Vagina (tissue), 2 donors: ENCODE measurements at places on chromosomes 1 and 21.

GRCh38 chr21:45764792-45765191 lies 121.3 kb downstream of the PCBP3 start:
- DNase-seq = no peak

DNA sequence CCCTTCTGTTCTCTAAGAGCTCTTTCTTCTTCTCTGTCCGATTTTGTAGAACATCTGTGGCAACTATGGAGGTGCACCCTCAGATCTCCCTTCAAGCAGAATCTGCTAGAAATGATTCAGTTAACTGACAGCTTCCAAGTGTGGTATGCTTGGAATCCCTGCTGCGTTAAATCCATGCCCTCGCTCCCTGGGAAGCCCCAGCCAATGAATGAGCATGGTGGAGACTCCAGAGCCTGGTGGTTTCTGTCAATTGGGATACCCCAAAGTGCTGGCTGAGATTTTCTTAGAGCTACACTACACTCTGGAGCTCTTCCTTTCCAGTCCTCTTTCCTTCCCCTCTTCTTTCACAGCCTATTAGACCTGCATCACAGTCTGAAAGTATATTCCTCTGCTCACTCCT lies 116.3 kb upstream of the C1orf21 start:
- DNase-seq = no peak

- DNase-seq = no peak
These were observed 188.2 kb downstream of the AMY1C start for GRCh38 chr1:103937763-103938357.

- no peak for DNase-seq
These were observed 4.1 kb upstream of the PTPN7 start for GRCh38 chr1:202164271-202165037.

GRCh38 chr21:31348188-31348587 lies 4.1 kb upstream of the TIAM1 start:
- DNase-seq = no peak

GRCh38 chr1:56063461-56063860 lies 515.9 kb downstream of the PLPP3 start:
- DNase-seq = no peak

- no peak for DNase-seq
These were observed 73.3 kb downstream of the IFI44 start for GRCh38 chr1:78722947-78723346.

DNA sequence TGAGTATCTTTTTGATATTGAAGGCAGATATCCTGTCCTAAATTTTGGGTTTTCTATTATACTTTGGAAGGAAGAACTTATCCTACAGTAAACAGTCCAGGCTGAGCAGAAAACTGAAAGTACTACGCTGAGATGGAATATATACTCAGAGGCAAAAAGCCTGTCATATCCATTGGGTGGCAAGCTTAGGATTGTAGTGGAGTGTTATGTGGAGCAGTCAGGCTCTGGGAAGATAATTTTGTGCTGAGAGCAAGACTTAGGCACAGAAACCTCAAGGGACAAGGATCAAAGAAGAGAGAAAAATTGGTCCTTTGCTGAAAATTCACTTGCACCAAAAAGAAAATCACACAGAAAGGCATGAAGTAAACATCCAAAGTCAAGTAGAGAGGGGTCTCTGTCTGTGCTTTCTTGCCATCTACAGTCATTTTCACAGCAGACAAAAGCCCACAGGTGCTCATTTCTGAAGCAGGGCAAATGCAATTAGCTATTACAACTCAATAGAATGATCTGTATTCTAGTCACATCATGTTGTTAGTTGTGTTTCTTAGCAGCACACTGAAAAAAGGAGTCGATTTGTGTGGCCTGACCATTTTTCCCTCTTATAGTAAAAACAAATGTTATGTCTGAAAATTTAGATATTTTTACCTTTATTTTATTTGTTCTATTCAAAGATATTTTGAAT lies 38.5 kb downstream of the CRB1 start:
- no peak for DNase-seq

- DNase-seq = no peak
These were observed 28.4 kb downstream of the JUN start for GRCh38 chr1:58755468-58755872.

- no peak for DNase-seq
These were observed 336.6 kb upstream of the LYPLAL1 start for GRCh38 chr1:218837051-218837450.

GRCh38 chr1:10113501-10113900 lies 80.7 kb downstream of the UBE4B start:
- DNase-seq = no peak

GRCh38 chr21:19608101-19608621 lies 1204.6 kb upstream of the TMPRSS15 start:
- no peak for DNase-seq

DNA sequence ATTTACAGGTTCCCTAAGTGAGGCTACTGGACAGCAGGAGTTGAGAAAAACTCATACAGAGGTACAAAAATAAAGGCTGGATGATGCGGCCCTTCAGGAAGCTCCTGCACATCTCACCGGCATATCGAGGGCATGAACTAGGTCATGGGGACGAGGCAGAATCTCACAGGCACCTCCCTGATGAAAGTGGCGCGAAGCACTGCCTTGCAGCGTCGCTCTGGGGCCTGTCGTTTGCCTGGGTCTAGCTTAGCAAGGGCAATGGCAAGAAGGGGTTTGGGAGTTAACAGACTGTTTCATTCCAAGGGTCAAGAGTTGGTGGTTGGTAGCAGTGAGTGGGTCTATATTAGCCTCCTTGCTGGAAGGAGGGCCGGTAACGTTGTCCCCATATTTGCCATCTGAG lies 103.5 kb upstream of the IRF2BP2 start:
- peak; percentile 34 for DNase-seq

DNA sequence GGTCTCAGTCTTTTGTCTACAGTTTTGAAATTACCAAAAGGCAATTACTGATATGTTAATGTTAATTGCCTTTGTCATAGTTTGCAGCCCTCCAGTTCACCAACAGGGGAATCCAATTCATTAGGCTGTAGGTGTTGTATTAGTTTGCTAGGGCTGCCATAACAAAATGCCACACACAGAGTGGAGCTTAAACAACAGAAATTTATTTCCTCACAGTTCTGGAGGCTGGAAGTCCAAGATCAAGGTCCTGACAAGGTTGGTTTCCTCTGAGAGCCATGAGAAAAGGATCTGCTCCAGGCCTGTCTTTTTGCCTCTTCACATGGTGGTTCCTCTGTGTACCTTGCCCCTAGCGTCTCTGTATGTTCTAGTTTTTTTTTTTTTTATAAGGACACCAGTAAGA lies 1.3 kb downstream of the RTCA start:
- DNase-seq = no peak

- DNase-seq = no peak
These were observed 108.4 kb downstream of the PDE9A start for GRCh38 chr21:42761776-42762335.

DNA sequence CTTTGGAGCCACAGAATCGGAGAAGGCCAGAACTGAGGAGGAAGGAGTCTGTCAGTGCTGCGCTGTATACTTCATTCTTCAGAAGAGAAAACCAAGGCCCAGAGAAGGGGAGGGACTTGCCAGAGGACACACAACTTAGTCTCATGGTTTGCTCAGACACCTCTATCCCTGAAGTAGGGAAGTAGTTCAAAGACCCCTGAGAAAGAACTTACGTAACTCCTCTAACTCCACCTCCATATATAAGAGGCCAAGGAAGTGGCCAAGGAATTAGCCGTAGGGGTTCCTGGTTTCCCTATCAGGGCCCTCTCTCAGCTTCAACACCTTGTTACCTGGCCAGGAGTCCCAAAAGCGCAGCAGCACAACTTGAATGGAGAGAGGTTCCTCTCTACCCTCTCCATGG lies 580 bp upstream of the NECTIN4 start:
- DNase-seq = no peak

DNA sequence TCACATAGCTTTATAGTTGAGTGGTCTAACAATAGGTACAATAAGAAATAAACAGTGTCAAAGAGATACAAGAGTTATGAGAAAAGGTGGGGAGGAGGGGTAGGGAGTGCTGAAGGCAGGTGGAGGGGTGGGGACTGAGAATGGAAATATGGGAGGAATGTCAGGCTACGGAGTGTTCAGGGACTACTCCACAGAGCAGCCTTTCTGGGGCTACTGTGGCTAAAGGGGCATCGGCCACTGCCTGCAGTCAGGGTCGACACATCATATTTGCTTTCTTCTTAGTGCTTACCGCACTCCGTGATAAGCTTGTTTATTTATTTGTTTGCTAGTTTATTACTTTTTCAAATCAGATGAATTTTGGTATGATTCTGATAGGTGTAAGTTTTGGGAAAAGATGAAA lies 34.4 kb upstream of the CRNN start:
- DNase-seq = peak; percentile 56

DNA sequence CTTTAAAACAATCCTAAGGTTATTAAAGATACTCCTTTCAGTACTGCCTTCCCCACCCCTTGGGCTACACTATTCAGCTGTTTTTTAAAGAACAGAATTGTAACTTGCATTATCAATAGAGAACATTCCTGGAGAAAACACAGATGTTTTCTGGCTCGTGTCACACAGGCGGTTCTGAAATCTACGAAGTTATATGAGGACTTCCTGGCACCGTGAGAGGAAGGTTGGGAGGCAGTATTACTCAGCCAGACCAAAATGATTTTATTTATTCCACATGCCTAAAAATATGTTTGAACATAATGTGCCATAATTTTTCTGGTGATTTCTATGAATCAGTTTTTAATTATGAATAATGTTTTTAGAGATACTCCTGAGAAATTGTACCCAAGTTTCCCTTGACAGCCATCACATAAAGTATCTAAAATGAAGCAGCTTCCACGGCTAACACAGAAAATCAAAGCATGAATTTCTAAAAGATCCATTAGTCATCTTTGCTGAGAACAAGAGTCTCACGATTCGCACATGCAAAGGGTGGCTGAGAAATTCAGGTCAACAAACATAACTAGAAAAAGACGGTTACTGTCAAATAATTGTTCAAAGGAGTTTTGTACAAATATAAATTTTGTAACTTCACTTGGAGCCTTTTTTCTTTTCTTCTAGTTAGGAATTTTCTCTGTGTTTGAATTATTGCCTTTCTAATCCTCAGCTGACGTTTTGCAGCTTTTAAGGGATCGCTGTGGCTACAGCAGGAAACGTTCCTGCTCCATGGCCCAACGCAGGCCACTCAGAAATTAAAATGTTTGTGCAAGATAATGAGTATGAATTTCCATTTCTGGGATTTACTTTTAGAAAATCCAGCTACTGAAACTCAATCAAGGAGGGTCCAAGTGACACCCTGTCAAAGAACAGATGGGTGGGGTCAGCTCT lies 8.0 kb upstream of the SIM2 start:
- DNase-seq = no peak

DNA sequence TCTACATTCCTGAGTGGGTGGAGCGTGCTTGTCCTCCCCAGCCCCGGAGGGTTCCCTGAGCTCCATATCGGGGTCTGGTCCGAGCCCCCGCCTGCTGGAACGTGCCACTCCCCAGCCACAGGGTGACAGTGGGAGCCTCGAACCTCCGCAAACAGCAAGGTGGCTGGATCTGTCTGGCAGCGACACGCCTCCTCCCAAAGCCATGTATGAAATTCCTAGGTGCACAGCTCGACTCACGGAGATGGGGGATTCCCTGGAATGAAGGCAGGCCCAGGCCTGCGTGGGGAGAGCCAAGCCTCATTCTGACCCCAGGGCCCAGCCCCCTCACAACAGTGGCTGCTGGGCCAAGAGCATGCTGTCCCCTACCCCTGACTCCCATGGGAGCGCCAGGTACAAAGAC lies 32.9 kb downstream of the TP73 start:
- no peak for DNase-seq

- DNase-seq = no peak
These were observed 5.9 kb downstream of the KIAA2013 start for GRCh38 chr1:11920239-11920903.

GRCh38 chr21:26818906-26819305 lies 26.3 kb downstream of the ADAMTS1 start:
- DNase-seq = no peak

DNA sequence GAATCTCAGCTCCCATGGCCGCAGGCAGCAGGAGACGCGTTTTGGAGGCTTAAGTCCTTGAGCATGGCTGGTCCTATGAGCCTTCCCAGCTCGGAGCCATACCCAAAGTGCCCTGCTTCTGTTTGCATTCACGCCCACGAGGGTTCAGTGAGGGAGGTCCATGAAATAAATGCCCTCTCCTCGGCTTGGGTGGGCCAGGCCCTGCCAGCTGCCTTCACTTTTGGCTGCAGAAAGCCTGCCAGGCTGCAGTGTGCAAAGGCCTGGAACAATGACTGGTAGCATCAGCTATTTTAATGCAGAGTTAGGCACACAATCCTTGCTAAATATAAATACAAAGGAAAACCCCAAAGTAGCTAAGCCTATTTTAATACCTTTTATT lies 49.4 kb downstream of the H3-3A start:
- DNase-seq = no peak

DNA sequence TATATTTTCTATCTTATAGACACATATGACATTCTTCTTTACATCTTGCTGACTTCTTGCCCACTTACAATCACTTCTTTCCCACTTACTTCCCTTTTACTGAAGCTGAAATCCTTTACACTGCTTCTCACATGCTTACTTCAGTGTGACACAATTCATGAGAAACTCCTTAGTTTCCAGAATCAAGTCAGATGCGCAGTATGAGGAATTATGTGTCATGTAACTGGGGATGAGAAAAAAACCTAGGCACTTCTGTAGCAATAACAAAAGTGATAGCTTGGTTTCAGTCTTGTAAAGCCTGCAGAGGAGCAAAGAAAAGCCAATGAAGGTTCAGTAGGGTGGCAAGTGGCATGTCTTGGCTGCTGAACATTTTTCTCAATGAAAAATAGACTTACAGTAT lies 566.2 kb upstream of the RGS18 start:
- no peak for DNase-seq

GRCh38 chr1:209382231-209383100 lies 201.0 kb upstream of the CAMK1G start:
- DNase-seq = no peak

- no peak for DNase-seq
These were observed 20.9 kb upstream of the DR1 start for GRCh38 chr1:93324486-93325464.

GRCh38 chr1:245221805-245222204 lies 67.0 kb downstream of the KIF26B start:
- no peak for DNase-seq

DNA sequence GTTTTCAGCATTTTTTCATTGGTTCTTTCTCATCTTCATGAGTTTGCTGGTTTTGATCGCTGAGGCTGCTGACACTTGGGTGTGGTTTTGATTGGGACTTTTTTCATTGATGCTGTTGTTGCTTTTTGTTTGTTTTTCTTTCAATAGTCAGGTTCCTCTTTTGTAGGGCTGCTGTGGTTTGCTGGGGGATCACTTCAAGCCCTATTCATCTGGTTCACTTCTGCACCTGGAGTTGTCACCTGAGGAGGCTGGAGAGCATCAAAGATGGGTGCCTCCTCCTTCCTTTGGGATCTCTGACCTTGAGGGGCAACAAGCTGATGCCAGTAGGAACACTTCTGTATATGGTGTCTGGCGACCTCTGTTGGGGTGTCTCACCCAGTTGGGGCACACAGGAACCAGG lies 1279.9 kb upstream of the TMPRSS15 start:
- no peak for DNase-seq
